Progenitor cell of endocrine pancreas (in vitro differentiated cells): ENCODE measurements at places on chromosomes 7 and 10.

- no peak for DNase-seq
Observed at GRCh38 chr7:80362010-80362618, 149.8 kb downstream of the GNAT3 start.

GRCh38 chr7:141406347-141406746 is 144.9 kb upstream of the AGK start:
- no peak for DNase-seq

GRCh38 chr10:104351919-104352318 is 1.7 kb upstream of the CFAP58 start:
- DNase-seq, result no peak

- no peak for DNase-seq
Observed at GRCh38 chr7:122626785-122627184, 72.1 kb downstream of the RNF133 start.

DNA sequence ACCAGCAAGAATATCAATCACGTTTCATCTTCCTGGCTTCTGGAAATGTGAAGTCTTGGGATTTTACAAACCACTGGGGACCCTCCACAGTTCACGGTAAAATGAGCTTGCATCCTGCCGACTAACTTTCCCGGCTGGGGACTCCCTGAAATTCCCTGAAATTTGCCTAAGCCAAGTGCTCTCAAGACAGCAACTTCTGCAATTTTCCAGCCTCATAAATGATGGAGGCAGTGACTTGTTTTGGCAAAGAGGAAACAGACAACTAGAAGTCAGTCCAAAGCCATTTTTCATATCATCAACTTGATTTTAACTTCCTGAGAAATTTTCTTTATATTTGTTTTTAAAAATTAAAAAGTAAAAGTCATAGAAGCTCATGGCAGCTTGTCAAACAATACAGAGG is 212.3 kb downstream of the FANK1 start:
- no peak for DNase-seq

DNA sequence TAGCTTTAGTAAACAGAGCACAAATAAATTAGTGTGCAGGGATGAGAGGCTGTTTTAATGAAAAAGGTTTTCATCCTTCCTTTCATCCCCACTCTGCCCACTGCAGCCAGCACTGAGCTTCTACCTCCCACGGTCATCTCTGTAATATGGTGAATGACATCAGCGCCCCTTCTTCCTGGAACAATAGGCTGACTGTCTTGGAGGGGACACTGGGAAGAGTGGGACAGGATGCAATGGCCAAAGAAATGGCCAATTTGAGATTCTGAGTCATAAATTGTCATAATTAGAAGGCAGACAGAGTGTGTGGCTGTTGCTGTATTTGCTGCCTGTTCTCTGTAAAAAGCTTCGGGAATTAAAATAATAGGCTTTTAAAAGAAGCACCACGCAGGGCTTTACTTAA is 126.7 kb upstream of the CALN1 start:
- no peak for DNase-seq

DNA sequence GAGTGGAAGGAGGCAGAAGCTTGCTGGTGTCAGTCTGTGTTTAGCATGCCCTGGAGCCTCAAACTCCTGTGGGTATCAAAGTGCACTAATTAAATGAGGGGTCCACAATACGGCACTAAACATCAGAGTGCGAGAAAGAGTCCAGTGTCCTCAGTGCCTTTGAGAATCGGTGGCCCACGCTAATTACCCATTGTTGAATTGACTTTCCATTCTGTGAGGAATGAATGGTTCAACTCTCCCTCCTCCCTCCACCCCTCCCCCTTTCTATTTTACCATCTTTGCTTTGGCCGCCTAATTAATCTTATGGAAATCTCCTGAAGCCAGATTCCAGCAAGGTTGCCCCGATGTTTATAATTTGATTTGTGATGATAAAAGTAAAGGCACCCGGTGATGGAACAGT is 217.8 kb downstream of the TFEC start:
- no peak for DNase-seq

- DNase-seq, result no peak
Observed at GRCh38 chr10:108454793-108455192, 1290.3 kb upstream of the SORCS1 start.

DNA sequence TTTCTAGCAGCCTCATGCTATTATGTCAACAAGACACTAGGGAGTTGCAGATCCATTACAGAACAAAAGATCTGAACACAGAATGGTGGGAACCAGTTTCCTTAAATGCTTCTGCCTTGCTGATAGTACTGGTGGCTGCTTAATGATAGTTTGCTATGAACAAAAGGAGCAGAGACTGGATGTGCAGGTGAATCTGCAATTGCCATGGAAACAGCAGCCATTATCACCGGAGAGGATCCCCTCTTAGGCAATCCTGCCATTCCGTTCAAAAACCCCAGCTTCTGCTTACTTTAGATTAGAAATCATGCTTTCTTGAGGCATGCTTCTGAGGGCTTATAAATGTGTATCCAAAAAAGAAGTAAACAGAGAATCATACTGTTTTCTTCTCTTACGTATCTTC is 80.0 kb upstream of the PRKAR2B start:
- DNase-seq, result no peak

DNA sequence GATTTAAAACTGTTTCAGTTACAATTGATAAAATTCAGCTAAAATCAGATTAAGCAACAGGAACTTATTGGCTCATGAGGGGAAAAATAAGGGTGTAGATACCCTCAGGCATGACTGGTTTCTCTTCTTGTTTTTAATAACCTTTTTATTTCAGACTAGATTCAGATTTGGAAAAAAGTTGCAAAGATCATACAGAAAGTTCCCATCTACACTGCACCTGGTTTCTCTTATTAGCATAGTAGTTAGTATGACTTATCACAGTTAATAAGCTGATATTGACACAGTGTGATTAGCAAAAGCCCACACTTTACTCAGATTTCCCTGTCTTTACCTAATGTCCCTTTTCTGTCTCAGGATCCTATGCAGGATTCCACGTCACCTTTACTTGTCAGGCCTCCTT is 53.3 kb downstream of the HTR5A start:
- no peak for DNase-seq

- no peak for DNase-seq
Observed at GRCh38 chr10:3146289-3146688, 26.3 kb downstream of the PITRM1 start.

- DNase-seq, result peak; percentile 49
Observed at GRCh38 chr7:42876182-42877068, 35.4 kb downstream of the C7orf25 start.

DNA sequence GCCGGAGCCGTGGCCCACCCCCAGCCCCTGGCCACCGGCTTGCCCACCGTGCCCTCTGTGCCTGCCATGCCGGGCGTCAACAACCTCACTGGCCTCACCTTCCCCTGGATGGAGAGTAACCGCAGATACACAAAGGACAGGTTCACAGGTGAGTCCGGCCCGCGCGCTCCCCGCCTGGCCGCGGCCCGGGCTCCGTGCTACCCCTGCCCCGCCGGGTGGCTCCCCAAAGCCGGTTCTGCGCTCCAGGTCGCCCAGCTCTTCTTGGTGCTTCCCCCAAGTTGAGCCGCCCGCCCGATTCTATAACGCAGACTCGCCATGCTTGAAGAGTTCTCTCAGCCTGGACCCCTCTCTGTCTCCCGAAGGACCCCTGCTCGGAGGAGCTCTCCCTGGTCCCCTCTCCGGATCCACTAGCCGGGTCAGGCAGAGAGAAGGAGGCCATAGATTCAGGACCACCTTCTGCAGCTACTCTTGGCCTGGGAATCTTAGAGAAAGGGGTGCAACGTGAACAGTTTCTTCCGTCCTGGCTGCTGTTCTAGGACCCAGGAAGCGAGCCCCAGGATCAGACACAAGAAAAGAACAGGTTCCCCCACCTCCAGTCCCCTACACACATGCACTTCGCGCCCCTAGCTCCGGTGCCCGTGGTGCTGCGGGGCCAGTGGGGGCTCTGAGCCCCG is 999 bp downstream of the TLX1 start:
- DNase-seq, result no peak

DNA sequence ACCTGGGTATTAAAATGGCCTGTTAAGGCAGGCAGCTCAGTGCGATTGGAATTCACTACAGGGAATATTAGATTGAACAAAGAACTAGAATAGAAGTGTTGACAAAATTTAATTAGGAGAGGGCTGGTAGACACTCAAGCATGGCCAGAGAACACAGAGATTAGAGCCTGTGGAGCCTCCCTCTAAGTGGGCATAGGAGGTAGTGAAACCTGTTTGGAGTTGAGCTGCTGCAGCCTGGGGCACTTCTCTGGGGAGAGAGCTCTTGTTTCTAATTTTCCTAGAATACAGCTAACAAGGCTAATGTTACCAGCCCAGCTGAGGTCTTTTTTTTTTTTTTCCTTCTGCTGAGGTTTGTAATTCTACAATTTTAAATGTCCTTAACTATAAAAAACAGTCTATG is 46.4 kb downstream of the TMEM168 start:
- no peak for DNase-seq

- no peak for DNase-seq
Observed at GRCh38 chr7:98771519-98771918, 98.3 kb downstream of the TMEM130 start.

DNA sequence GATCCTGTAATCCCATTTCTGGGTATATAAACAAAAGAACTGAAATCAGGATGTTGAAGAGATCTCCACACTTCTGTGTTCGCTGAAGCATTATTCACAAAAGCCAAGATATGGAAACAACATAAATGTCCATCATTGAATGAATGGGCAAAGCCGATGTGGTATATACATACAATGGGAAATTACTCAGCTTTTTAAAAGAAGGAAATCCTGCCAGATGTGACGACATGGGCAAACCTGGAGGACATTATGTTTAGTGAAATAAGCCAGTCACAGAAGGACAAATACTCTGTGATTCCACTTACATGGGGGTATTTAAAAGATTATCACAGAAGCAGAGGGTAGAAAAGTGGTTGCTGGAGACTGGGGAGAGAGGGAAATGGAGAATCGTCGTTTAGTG is 23.9 kb upstream of the FAM107B start:
- no peak for DNase-seq

DNA sequence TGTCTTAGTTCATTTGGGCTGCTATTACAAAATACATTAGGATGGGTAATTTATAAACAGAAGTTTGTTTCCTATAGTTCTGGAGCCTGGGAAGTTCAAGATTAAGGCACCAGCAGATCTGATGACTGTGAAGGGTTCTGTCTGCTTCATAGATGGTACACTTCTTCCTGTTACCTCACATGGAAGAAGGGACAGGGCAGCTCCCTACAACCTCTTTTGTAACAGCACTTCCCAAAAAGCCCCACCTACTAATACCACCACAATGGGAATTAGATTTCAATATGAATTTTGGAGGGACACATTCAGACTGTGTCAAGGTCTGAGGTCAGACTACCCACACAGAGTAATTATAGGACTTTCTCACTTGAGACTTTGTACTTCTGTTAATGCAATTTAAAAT is 260.3 kb downstream of the ARHGAP12 start:
- DNase-seq, result no peak

- DNase-seq, result no peak
Observed at GRCh38 chr7:10429511-10429910, 544.2 kb upstream of the PHF14 start.

- no peak for DNase-seq
Observed at GRCh38 chr10:59991117-59991516, 84.8 kb upstream of the CCDC6 start.

DNA sequence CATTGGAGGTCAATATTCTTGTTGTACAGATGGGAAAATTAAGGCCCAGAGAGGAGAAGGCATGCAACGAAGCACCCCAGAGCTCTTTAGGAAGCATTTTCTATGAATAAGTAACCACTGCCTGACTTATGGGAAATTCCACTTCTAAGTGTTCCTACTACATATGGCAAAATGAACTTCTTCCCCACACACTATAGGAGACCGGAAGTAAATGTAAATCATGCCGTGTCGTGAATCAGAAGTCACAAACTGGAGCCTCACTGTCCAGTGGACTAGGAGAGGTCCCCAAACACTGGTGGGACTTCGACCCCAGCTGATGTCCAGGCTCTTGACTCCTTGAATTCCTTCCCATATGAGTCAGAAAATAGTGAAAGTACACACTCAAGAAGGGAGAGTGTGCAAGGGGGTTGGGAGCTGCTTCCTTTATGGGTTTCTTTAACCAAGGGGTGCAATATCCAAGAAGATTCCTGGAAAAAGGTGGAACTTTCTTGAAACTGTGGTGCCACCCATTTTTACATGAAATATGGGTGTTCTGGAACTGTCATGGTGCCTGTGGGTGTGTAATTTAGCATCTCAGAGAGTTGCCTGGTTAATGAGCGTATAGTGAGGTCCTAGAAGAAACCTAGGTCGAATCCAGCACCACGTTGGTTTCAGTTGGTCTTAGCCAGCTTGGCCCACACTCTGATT is 6.7 kb downstream of the RASSF4 start:
- DNase-seq, result no peak

GRCh38 chr7:104962781-104963180 is 51.2 kb upstream of the KMT2E start:
- DNase-seq, result no peak
